ENCODE measurements at places on chromosomes 12 and 14.
A peak's percentile ranks its signal among the peaks of the same experiment; 100 is the strongest.

- no peak for DNase-seq
Observed at GRCh38 chr12:96172981-96173380, 21.2 kb upstream of the ELK3 start.

DNA sequence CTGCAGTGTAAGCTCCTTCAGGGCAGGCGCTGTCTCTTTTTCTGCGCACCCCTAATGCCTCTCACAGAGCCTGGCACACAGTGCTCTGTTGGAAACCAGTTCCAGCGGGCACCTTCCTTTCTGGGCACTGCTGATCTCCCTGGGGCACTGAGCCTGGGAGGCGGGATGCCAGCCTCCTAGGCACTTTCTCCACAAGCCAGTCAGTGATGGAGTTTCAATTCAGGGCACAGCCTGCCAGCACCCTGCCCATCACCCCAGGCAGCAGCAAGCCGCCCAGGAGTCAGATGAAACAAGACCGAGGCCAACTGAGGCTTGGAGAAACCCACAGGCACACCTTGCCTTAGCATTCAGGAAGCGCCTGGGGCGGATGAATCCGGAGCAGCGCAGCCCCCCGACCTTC lies 5.7 kb upstream of the CTDSP2 start:
- DNase-seq, result no peak

- DNase-seq, result peak; percentile 2
Observed at GRCh38 chr12:74111688-74112360, 425.8 kb upstream of the ATXN7L3B start.

- DNase-seq, result no peak
Observed at GRCh38 chr12:121568518-121568917, 12.3 kb downstream of the KDM2B start.

DNA sequence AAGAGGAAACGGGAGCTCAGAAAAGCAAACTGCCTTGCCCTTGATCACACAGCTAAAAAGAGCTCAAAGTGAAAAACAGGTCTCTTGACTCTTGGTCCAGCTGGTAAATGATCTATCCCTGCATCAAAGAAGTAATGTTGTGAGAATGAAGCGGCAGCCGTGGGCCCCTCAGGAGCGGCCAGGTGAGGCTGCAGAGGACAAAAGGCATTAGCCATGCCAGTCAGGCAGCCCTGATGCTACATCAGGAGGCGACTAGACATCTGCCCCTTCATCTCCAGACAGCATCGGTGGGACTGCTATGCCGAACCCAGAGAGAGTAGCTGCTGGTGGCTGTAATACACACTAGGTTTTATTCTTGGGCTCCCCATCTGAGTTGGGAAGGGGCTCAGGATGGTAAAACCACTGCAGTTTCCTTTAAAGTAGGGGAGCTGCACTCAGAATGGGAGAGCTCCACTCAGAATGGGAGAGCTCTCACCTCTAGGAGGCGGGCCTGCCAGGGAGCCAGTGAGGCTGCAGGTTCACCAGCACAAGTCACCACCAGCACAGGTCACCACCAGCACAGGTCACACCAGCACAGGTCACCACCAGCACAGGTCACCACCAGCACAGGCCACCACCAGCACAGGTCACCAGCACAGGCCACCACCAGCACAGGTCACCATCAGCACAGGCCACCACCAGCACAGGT lies 120.1 kb downstream of the TSPAN9 start:
- DNase-seq, result no peak

DNA sequence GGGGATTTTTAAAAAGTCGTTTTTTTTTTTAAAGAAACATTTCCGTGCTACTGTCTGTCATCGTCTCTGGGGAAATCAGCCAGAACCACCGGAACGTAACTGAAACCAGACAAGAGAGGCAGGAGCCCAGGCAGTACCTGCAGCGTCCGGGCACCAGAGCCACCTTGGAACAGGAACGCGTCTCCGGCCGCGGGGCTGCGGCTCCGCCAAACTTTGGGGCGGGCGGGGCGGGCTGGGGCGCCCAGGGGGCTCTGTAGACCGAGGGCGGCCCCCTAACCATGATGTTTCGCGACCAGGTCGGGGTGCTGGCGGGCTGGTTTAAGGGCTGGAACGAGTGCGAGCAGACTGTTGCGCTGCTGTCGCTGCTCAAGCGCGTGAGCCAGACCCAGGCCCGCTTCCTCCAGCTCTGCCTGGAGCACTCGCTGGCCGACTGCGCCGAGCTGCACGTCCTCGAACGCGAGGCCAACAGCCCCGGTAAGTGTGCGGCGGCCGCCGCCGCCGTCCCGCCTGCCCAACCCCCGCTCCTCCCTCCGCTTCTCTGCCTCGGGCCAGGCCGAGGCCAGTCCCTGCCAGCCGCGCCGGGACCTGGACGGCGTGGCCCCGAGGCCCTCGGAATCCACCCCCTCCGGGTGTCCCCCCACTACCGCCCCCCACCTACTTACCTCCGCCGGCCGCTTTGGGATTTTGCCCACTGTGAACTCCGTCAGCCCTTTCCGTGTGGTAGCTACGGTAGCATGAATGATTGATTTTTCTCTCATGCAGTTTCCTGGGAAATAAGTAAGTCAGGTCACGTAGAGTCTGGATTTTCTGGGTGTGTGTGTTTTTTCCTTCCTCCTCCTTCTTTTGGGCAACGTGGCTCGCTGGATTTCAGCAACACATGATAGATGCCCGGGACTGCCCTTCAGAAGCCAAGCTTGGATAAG lies 972 bp downstream of the SAMD4A start:
- peak; percentile 14 for DNase-seq

GRCh38 chr12:27400856-27401354 lies 45.6 kb upstream of the SMCO2 start:
- no peak for DNase-seq

DNA sequence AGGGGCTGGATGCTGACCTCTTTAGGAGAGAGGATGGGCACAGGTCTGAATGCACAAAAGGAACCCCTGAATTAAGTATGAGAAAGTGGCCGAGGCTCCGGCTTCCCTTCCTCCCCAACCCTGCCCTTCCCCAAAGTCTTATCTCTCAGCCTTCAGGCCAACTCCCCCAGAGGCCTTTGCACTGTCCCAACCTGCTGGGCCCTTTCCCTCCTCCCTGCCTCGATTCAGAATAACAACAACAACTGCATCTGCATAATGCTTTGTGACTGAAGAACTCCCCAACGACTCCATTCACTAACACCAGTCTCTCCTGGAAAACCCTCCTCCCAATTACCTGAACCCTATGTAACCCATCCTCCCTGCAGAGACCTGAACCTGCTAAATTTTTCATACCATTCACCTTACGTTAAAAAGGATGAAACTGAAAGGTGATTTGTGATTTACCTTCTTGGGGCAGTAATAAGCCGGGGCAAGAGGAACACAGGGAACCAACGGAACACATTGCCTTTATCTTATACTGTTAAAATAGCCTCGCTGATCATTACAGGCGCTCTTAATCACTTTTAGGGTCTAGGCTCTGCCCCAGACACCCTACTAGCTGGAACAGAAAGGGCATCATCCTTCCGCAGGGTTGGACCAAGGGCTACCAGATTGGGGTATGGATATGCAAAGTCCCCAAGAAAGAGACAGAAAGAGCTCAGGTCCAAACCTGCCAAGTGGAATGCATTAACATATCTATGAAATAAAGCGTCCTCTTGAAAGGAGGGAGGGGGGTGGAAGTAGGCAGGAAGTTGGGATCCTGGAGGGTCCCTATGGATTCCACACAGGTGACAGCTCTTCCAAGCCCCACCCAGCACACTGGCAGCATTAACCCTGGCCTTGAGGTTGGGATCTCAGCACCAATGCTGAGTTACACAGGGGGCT lies 24.2 kb upstream of the FOXN3 start:
- DNase-seq, result no peak

- DNase-seq, result no peak
Observed at GRCh38 chr14:88856786-88857366, 32.4 kb downstream of the TTC8 start.

- DNase-seq, result no peak
Observed at GRCh38 chr12:29113101-29113500, 36.0 kb upstream of the FAR2 start.
